NCI-H187 treated with DMSO at 0.1 percent for 48 hours (cell line): ENCODE measurements at places on chromosomes 13 and 19.

GRCh38 chr19:52742516-52742915, 7.7 kb upstream of the ZNF611 start:
- no peak for DNase-seq

DNA sequence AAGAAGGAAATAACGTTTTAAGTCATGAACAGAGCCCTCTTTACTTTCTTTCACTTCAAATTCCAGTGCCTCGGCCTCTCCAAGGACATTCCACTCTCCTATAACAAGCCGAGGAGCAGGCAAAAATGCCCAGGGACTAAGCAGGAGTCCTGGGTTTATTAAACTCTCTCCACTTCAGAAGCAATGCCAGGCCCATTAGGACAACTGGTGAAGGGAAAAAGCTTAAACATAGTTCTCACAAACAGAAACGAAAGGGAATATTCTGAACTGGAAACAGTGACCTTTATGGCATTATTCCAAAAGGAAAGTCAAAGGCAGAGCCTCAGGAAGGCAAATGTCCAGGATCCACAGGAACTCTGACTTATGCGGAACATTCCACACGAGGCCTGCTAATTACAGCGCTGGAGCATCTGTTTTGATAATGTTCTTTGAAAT, 30.9 kb upstream of the MED4 start:
- DNase-seq = no peak

- no peak for DNase-seq
These were observed 347.5 kb downstream of the GPC5 start for GRCh38 chr13:91745967-91746366.

GRCh38 chr13:37450276-37450675, 148.3 kb downstream of the POSTN start:
- no peak for DNase-seq

- DNase-seq = no peak
These were observed 758 bp upstream of the ZNF888 start for GRCh38 chr19:52923778-52924593.

DNA sequence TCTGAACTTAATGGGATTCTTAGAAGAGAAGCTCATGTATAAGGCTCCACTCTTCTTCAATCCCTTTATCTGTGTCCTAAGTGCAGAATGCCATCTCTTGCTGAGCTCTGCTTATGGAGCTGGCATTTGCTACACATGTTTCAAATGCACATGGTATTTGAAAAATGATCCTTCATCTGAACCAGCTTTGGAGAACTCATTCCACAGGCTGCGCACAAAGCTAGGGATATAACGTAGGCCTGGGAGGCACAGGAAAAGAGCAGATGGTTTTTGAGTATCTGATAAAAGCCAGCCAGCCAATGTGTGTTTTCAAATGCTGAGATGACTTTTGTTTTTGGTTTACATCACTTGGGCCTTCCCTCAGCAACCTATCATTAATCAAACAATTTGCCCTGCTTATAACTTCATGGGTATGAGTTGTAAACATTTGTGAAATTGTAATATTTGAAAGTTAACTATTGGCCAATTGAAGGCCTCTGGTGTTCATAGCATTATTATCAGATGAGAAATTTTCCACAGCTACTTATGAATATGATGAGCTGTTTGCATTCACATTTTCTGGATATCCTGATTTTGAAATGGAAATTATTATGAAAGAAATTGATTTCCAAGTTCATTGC, 729.0 kb downstream of the FGF9 start:
- DNase-seq = no peak

- DNase-seq = no peak
These were observed 1128.9 kb downstream of the EFNB2 start for GRCh38 chr13:105406551-105406950.

- no peak for DNase-seq
These were observed 44.9 kb downstream of the BICRA start for GRCh38 chr19:47653856-47654255.

DNA sequence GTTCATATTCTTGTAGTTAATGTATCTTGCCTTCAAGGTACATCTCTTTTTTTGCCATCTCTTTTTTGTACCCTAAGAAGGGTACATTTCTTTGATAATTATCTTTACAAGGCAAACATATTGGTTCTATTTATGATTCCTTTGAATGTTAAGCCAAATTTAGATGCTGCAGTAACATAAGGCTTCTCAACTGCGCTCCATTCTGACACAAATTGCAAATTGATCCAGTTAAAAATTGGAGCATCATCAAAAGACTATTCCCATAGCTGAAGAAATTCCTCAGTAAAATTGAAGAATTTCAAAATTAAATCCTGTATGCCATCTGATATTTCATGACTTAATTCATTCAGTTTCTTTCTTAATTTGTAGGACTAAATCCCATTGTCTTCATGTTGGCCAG, 2.7 kb upstream of the ZNF780A start:
- no peak for DNase-seq

DNA sequence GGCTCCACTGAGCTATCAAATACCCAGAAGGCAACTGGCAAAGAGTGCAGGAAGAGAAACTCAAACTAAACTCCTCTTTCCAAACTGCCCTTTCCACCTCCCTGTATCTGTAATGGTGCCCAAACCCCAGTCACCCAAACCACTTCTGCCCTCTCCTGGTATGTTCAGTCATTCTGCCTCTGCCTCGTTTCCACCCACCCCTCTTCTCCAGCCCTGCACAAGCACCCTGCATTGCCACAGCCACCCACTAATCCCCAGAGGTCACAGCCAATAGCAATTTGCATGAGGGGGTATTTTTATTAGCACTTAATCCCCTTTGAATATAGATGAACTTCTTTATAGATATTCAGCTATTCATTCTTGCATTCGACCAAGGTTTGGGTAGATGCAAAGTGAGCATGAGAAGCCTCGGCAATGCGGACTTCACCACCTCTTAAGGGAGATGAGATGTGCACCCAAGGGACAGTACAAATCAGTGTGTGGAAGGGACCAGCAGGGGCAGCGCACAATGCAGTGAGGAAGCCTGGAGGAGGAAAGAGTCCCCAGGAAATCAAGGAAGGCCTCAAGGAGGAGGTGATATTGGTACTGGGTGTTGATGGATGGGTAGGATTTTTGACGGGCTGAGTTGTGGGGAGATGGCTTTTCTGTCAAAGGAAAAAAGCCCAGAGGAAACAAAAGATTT, 12.4 kb downstream of the TMEM272 start:
- DNase-seq = no peak

- DNase-seq = no peak
These were observed 13.0 kb downstream of the CYP2S1 start for GRCh38 chr19:41205995-41206394.
